ENCODE measurements at places on chromosomes 12 and 14.

DNA sequence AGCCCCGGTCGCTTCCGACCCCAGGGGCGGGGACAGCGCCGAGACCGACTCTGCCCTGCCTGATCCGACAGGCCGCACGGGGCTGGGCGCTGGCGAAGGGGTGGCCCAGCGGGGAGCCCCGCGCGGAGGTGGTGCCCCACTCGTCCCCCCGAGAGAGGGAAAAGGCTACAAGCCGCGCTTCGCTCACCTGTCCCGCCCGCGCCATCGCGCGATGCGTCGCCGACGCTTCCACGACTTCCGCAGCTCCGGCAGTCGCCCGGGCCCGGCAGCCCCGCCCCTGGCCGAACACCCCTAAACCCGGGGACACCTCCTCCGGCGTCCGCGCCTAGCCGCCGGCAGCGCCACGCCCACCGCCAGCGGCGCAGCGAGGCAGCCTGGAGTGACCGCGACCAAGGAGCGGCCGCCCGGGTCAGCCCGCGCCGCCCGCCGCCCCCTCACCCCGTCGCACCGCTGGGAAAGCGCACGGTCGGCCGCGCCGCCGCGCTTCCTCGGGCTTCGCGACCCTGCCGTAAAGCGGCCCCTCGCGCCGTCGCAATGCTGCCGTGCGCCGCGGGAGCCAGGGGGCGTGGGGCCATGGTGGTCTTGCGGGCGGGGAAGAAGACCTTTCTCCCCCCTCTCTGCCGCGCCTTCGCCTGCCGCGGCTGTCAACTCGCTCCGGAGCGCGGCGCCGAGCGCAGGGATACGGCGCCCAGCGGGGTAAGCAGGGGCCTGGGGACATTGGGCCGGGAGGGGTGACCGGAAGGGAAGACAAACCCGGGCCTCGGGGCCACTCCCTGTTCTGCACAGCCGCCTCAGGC is at the start of the genes BAG5 and COA8:
Gene BAG5, minus strand, starts transcription at position 229 of the 797 bp plus-strand sequence. CDS start 1,493 bp downstream, outside the sequence.
Gene COA8, plus strand, starts transcription at position 532 of the 797 bp plus-strand sequence. Its CDS starts 42 bp downstream, at position 574.
- peak; percentile 87 for DNase-seq

- no peak for DNase-seq
These were observed 26.9 kb downstream of the CNOT2 start for GRCh38 chr12:70270108-70270507.

GRCh38 chr14:96104469-96105057 is 65.4 kb downstream of the C14orf132 start:
- DNase-seq, result no peak

DNA sequence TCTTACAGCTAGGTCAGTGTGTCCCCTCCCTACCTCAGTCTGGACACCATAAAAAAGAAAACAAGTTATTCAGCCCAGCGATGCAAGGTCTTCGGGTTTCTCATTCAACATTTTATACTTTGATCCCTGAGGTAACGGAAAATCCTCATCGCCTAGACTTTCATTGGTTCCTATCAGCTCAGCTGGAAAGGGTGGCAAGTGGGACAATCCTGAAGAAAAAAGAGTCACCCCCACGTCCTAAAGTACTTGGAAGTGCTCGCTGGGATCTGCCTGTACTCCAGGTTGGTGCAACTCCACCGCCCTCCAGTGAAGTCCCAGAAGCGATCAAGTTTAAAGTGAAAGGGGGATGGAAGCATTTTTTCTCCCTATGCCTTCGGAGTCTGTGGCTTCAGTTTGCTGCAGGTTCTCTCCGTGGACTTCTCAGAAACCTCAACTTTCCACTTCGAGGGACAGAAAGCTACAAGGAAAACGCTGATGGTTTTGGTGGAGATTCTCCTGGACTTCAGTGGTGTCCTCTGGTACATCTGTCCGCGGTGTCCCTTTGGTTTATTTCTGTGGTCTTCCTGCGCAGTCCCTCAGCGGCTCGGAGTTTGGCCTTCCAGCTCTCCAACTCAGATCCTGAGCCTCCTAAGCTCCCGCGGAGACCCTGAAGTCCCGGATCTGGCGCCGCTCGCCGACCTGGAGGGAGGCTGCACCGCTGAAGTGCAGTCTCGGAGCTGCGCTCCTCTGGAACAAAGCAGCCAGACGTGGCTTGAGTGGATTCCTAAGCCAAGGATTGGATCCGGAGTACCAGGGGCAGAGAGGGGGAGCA is 1.8 kb upstream of the LRFN5 start:
- no peak for DNase-seq

GRCh38 chr14:100850841-100851585 is 25.1 kb downstream of the MEG3 start:
- DNase-seq, result peak; percentile 79

- DNase-seq, result no peak
These were observed 110.9 kb upstream of the CCDC196 start for GRCh38 chr14:66375046-66375964.

GRCh38 chr12:95195122-95195521 is 22.1 kb downstream of the FGD6 start:
- DNase-seq, result no peak

- no peak for DNase-seq
These were observed 143.8 kb downstream of the BCL11B start for GRCh38 chr14:99128185-99128584.

DNA sequence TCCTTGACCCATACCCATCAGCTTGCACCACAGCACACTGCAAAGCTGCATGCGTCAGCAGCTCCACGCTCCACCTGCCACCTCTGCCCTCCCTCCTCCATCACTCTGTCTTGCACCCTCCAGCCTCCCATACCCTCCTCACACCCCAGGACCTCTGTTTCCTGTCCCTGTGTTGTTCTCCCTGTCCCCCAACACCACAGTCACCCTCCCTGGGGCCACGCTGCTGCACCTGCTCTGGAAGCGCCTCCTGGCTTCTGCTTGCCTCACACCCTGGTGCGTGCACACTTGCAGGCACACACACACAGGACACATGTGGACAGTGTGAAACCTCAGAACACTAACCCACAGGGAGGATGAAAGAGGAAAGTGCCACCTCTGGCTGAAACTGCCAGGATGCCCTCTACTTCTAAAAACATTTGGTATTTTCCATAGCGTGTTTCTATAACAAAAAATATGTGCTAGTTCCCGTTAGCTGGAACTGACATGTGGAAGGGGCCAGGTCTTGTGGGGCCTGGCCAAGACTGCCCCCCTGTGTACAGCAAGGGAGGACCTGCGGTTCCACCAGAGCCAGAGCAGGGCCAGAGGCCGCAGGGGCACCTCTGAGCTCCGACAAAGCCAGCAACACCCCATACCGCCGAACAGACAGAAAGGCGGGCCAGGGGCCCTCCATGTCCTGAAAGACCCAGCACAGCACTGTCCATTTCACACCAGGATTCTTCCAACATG is 10.0 kb downstream of the BRF1 start:
- no peak for DNase-seq

GRCh38 chr14:39169541-39169900 is 612 bp downstream of the TRAPPC6B start:
- DNase-seq, result no peak

GRCh38 chr14:59389936-59390335 is 75.2 kb downstream of the GPR135 start:
- DNase-seq, result no peak

DNA sequence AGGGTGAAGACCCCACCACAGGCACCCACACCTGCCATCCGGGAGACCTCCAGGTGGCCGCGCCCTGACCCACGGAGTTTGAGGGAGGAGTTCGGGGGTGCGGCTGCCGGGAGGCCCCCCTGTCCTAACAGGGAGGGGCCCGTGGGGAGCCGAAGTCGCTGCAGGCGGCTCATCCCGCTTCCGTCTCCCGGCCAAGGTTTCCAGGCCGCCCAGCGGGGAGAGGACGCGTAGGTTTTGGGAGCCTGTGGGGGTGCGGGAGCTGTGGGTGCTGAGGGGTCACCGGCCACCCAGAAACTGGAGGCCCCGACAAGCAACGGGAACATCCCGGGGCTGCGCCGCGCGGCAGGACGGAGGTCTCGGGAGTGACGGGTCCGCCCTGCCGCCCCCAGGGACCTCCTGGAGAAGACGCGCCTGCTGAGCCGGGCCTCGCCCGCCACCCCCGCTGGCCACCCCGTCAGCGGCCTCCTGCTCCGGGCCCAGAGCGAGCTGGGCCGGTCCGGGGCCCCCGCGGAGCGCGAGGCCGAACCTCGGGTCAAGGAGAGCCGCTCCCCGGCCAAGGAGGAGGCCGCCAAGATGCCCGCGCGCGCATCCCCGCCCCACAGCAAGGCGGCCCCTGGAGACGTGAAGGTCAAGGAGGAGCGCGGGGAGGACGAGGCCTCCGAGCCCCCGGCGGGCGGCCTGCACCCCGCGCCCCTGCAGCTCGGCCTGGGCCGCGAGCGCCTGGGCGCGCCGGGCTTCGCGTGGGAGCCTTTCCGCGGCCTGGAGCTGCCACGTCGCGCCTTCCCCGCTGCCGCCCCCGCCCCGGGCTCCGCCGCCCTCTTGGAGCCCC is 27.6 kb downstream of the LRCOL1 start:
- no peak for DNase-seq

DNA sequence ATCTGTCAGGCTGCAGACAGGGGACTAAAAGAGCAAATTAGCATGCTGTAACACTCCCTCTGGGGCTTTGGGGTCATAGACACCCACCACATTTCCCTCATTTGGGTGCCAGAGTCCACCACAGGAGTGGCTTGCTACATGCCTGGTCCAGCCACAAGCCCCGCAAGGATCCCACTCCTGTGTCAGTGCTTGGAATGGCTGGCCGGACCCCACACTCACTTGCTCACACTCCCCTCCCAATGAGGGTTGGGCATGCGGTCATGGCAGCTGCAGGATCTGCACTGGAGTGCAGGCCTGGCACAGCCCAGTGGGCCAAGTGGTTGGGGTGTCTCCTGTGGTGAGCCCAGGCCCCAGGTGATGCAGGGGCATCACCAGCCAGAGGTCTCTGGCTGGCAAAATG is 59.9 kb downstream of the TSPAN19 start:
- no peak for DNase-seq

GRCh38 chr12:111842556-111843396 is 748 bp downstream of the MAPKAPK5 start:
- DNase-seq, result no peak

GRCh38 chr14:84535976-84536375 is 994.0 kb upstream of the FLRT2 start:
- DNase-seq, result no peak

DNA sequence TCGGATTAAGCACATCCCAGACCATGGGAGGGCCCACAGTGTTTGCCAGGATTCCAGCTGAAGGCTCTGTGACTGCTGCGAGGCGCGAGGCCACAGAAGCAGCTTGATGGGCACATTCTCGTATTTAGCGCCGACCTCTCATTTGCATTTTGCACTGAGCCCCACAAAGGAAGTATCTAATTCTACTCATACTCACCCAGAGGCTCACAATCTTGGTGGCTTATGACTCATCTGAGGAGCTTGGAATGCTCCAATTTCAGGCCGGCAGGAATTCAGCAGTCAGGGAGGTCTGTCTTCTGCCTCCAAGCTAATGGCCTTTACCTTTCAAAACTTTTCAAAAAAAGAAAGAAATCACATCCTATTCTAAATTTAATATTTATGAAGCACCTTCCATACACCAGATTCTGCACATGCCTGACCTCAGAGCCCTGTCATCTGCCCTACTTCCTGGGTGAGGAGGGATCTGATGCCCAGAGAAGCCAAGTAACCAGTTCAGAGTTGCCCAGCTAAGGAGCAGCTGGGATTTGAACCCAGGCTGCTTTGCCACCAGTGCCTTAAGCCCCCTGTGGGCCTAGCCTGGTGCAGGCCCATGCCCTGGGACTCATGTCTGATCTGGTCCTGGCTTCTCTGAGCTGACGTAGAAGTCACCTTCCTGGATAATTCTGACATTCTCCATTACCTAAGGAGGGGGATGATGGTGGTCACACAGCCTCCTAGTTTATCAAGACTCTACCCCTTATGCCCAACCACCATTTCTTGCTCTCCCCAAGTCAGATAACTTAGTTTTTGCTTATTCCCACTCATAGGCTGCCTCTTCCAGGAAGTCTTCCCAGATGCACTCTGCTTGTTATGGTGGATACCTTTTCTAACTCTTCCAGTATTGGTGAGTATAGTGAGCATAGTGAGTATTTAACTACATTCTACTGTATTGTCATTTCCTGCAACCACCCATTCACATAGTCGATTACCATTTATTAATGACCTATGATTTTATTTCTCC is 198.9 kb downstream of the RBM19 start:
- no peak for DNase-seq

Measured in stimulated activated CD4-positive, alpha-beta T cell treated with anti-CD3 and anti-CD28 coated beads, TNF-alpha, amount 100 ng/mL, for 24 hours (primary cell).